ENCODE measurements at places on chromosomes 4 and X.
A peak's percentile ranks its signal among the peaks of the same experiment; 100 is the strongest.

DNA sequence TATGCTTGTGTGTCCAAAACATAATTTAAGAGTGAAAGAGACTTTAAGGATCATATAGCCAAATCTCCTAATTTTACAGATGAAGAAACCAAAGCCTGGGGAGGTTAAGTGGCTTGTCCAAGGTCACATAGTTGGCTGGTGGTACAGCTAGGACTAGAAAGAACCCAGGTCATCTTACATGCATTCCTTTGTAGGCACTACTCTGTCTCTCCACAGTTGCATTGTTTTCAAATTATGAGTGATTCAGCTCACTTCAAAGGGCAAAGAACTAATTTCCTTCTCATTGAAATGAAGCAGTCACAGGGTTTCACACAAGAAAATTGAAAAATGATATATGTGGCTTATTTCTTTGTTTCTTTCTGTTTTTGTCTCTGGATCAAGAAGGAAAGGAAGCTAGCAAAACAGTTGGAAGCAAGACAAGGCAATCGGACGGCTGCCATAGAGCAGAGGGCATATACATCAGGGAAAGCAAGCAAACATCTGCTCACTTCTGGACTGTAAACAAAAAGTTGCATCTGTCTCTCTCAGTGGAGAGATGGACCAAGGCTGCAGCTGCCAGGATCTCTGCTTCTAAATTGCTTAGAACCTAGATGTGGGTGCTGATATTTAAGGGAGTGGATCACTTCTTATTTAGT is 107.5 kb upstream of the AMOT start:
- DNase-seq: no peak

DNA sequence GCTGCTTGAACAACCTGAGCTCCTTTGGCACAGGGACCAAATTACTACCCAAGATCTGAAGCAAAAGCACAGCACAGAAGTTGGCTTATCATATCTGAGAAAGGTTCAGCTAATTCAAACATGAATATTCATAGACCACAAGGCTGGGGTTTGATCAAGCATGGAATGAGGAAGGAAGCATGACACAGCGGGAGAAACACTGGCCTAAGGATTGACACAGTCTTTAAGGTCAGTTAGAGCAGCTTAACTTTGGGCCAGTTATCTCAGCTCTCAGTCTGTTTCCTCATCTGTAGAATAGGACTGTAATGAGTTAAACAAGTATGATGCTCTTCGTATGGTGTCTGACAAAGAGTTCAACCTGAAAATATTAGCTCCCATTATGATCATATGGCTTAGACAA is 88.5 kb upstream of the CBR4 start:
- no peak for DNase-seq

DNA sequence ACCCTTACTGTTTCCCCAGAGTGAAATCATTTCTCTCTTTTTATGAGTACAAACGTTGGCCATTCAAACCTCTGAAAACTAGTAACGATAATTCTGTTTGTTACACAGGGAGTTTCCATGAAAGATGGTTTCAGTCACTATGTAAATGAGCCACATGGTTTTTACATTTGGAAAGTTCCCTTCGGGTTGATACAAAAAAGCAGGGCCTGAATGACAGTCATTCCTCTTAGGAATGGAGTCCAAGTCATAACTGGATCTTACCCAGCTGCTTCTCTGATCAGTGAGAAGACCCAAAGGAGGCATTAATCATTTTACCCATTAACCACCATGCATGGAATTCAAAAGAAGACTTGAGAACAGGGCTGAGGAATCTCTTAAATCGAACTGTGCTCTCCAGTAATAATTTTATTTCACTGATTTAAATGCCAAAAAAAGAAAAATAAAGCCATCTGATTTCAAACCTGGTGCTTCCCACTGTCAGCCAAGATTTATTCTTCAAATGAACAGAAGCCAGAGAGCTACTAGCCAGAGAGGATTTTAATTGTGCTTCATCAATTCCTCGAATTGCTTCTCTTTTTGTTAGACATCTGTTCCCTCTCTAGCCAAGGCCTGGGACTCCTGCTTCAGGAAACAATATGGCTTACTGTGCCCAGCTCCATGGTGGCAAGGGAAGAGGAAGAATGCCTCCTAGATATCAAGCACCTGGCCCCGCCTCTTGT is 3.2 kb downstream of the SOWAHB start:
- no peak for DNase-seq

DNA sequence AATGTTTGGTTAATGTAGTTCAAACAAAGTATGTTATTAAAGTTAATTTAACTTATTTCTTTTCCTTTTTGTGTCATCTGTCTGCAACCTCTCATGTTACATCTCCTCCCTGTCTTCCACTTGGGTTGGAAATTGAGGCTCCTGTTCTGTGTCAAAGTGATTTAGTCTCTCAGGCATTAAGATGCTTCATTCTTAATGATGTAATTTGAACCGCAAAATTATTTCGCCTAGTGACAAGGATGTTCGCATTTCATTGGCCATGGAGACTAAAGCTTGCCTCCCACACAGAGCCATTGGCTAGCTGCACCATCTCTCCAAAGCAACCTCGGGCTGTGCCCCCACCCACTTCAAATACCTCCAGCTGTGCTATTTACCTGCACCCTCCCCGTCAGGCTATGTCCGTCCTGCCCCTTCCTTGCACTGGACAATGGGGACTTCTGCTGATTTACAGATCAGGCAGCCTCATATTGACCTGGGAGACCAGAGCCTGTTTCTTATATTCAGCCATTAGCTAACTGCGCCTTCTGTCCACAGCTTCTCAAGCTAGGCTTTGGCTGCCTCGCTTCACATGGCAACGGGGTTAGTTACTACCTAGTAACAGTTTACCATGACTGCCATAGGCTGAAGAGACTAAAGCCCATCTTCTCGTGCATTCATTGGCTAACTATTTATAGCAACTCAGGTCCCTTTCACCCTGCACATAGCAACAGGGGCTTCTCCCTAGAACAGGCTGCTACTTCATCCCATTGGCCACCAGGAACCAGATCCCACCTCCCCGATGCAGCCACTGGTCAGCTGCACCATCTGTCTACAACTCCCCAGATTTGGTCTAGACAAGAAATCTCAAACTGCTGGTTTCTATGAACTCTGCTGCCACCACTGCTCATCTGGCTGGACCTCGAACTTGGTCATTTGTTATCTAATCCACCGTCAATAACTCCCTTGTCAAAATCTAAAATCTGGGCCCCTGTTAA is 8.6 kb upstream of the ZNF157 start:
- peak; percentile 81 for DNase-seq

DNA sequence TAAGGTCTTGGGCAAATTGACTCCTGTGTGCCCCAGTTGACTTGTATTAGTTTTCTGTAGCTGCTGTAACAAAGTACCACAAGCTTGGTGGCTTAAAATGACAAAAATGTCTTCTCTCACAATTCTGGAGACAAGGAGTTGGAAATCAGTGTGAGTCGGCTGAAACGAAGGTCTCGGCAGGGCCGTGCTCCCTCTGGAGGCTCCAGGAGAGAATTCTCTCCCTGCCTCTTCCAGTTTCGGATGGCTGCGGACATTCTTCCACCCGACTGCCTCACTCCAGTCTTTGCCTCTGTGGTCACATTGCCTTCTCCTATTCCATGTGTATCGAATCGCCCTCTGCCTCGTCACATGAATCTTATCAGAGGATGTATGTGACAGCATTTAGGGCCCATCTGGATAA is 66.0 kb upstream of the PHOX2B start:
- DNase-seq: no peak

DNA sequence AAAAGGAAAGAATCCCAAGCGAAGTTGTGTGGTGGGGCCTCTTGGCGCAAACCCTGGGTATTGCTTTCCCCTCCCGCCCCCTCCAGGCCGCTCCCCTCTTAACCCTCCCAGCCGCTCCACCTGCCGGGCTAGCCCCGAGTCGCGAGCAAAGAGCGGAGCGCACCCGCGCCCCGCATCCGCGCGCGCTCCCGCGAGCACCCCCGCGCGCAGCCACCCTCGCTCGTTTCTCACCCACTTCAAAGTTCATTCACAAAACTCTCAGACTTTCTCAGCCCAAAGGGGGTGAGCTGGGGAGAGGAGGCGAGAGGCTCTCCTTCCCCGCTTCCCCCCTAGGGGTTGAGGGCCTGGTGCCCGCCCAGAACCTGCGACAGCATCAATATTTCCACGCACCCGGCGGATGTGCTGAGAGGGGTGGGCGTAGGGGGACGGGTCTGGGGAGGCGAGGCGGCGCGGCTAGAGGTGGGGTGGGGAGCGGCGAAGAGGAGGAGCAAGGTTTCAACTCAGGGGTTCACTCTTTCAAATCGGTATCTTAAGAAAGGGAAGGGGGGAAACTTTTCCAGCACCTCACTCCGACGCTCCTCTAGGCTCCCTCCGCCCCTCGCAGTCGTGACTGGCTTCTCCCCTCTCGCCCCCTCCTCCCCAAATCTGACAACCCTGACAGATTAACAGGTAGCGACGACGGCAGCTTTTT is 1.8 kb downstream of the MAML3 start:
- peak; percentile 75 for DNase-seq
